Renal pelvis (tissue), 12 donors: ENCODE measurements at places on chromosomes 11 and 22. TPM values are rescaled to one million over a fixed set of nuclear protein-coding genes. Genes with fewer than 3 reads are reported as not detected.
A peak's percentile ranks its signal among the peaks of the same experiment; 100 is the strongest.

- DNase-seq, result no peak
These were observed 1.7 kb upstream of the TXNRD2 start for GRCh38 chr22:19943082-19944026.

GRCh38 chr22:40334899-40335298, 11.4 kb upstream of the ADSL start:
- no peak for DNase-seq

DNA sequence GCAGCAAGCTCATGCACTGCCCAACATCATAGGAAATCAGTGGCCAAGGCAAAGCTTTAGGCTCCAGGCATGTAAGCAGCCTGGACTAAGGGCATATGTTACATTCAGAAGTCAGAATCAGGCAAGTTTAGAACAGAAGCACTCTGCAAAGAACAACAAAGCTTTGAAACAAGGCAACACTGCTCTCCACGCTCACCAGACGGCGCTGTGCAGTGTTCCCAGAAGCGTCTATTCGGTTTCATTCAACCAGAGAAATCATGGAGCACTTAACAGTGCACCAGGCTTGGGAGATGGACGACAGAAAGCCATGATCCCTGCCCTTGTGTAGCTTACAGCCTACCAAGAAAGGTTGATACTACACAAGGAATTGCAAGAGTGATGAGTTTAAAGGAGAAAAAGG, 555.8 kb downstream of the BUD13 start:
- no peak for DNase-seq

DNA sequence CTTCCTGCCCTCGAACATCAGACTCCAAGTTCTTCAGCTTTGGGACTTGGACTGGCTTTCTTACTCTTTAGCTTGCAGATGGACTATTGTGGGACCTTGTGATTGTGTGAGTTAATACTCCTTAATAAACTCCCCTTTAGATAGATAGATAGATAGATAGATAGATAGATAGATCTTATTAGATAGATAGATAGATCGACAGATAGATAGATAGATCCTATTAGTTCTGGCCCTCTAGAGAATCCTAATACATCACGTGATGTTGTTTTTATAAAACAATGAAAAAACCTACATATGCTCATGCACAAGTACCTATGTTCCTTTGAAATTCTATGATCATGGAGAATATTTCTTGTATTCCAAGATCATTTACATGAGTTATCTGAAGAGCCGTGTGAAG, 23.9 kb downstream of the APOBEC3H start:
- DNase-seq, result no peak

GRCh38 chr11:112292785-112293407, 32.2 kb upstream of the PLET1 start:
- no peak for DNase-seq

DNA sequence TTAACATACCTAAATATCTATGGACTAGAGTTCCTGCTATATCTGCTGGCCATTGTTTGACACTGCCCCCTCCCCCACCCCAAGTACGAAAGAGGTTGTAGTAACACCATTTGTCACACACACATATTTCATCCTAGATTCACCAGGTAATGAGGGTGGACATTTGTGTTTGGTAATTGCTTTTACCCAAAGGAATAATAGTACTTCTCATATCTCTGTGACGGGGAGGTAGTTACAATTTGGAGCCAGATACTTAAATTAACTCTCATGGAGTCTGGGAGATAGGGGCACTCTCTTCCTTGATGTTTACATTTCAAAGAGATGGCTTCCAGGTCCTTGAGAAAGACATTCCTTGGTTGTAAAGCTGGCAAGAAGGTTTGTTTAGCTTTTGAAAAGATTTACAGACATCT, 38.7 kb downstream of the REXO2 start:
- DNase-seq, result no peak

DNA sequence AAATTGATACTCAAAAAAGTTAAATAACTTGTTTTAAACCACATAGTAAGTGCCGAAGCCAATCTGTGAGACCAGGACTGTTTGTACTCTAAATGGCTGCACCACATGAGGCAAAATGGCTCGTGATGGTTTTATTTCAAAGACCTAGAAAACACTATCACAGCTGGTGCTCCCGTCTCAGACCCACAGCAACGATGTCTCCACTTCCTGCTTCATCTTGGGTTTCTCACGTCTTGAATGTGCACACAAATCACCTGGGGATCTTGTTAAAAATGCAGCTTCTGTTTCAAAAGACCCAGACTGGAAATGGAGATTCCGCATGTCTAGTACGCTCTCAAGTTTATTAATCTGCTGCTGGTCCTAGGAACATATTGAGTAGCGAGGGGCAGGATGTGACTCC, 1.2 kb downstream of the CD3E start:
- no peak for DNase-seq

- no peak for DNase-seq
These were observed 53.9 kb upstream of the PHOX2A start for GRCh38 chr11:72297828-72298227.

GRCh38 chr11:112628676-112629075, 332.5 kb upstream of the NCAM1 start:
- no peak for DNase-seq

GRCh38 chr11:37817727-37818270, 1219.8 kb upstream of the RAG2 start:
- DNase-seq, result no peak

DNA sequence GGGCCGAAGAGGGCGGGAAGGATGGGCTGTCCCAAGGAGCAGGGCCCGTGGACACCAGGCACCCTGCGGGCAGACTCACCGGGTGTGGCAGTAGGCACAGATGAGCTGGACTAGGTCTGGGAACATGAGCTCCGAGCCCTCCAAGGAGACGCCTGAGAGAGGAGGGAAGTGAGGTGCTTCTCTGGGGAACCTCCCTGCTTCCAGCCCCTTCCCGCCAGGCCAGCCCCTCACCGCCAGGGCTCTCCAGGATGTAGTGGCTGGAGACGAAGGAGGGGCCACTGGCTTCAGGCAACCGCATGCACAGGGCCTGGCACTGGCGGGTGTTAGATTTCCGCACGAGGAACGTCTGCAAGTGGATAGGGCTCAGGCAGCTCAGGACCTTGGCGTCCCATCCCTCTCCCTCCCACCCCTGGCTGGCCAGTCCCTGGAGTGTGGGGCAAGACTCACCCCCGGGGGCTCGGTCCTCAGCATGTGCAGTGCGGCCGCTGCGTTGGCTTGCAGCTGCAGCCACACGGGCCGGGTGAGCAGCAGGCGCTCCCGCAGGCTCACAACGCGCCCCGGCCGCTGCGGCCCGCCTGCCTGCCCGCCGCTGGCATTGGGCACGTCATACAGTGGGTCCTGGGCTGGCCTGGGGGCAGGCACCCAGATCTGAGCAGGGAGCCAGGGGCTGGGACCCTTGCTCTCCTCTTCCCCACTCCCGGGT, 552 bp downstream of the RIN1 start:
- DNase-seq, result no peak

DNA sequence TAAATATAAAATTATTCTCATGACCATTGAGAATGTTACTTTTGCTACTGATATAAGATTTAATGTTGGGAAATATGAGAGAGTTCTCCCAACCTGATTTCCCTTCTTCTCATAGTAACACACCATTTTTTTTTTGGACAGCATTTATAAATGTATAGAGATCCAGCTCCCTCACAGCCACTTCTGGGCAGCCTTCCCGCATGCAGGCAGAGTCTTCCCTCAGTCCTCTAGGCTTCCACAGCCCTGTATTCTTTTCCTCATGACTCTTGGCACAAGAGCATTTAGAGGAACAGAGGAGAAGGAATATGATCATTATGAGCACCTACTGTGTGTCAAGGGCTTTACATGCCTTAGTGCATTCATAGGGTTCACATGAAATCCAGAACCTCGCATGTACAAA, 9.0 kb downstream of the DTX4 start:
- DNase-seq, result no peak

DNA sequence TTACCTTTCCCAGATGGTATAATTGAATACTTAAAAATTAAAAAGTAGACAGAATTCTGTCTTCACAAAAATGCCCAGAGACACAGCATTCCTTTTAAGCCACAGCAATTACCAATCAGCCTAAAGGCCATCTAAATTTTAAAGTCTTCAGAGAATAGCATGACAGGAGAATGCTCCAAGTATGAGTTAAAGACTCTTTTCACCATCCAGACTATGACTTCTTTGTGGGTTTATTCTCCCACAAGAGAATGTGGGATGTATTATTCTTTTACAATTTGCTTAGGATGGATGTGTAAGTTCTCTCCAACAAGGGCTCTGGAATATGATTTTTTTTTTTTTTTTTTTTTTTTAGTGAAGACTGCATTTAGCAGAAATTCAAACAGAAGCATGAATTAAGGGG, 249.9 kb downstream of the TTC28 start:
- DNase-seq, result no peak

DNA sequence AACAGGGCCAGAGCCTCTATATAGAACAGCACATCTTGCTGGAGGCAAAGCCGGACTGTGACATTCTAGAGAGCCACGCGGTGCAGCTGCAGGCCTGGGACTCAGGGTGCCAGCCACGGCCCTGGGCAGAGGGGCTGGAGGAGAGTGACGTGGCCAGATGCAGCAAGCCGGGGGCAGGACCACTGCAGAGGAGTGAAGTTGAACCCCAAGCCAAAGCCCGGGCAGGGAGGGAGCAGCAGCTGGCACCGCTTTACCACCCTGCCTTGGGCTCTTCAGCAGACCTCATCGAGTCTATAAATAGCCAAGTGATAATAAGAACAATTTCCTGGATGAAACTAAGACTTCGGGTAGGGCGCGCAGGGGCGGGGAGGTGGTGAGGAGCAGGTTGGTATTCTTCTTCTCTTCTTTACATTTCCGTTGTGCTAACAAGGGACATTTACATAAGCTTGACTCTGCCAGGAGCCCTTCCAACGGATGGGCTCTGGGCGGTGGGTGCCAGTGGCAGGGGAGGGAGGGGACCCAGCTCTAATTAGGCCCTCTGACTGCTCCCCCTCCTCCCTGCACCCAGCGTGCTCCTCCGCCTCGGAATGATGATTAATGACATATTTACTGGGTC, 110.2 kb downstream of the ST3GAL4 start:
- DNase-seq, result no peak

DNA sequence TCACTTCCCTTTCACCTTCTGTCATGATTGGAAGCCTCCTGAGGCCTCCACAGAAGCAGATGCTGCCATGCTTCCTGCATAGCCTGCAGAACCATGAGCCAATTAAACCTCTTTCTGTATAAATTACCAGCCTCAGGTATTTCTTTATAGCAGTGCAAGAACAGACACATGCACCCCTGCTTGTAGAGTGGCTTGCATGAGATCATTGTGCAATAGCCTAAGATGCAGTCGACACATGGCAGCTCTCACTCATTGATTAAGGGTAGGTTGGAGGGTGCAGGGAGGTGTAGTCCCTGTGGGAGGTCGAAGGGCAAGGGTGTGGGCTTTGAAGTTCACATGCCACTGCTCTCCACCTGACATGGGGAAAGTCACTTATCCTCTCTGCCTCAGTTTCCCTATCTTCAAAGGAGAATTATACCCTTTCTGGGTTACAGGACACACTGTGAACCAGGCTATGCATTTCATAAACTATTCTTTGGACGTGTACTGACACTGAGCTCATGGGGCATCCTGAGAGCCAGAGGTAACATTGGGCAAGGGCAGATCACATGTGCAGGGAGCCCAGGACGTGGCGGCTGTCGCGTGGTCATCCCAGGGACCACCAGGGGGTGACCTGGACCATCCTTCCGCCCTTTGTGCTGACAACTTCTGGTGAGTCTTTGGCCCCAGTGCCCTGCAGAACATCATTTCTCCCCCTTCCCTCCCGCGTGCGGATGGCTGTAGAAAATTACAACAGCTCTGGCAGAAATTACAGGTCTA, 69.2 kb upstream of the SHANK2 start:
- DNase-seq, result no peak

- no peak for DNase-seq
These were observed 23.3 kb upstream of the FAR1 start for GRCh38 chr11:13644997-13645687.

- DNase-seq, result peak; percentile 38
These were observed 67.9 kb downstream of the YAP1 start for GRCh38 chr11:102177974-102178631.

DNA sequence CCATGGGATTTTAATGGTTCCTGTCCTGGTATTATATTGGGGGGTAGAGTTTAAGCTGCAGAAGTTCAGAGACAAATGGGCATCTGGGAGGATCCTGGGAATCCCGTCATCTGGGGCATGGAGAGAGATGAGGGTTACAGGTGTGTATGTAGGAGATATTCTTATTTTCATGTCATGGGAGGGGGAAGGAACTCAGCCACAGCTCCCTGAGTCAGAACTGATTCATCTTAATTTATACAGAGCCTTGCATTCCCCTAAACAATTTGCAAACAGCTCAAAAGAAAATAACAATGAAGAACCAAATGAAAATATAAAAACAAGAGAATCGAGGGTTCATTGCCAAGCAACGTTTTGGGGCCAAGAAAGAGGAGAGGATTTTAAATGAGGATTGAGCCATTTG, 155.9 kb upstream of the TBCEL start:
- no peak for DNase-seq

DNA sequence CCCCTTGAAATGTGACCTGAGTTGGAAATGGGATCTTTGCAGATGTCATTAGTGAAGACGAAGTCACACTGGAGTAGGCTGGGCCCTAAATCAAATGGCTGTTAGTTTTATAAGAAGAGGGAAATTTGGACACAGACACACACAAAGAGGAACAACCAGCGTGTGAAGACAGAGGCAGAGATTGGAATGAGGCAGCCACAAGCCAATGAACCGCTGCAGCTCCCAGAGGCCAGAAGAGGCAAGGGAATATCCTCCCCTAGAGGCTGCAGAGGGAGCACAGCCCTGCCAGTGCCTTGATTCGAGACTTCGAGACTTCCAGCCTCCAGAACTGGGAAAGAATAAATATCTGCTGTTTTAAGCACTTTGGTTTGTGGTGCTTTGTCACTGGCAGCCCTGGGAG, 484.5 kb downstream of the MN1 start:
- DNase-seq, result no peak

SEPTIN5 gene
- 27.2 TPM for polyA plus RNA-seq

PKNOX2 gene
- polyA plus RNA-seq, result 13.4 TPM

OR51E2 gene
- 0.84 TPM for polyA plus RNA-seq

KCNE3 gene
- 36.6 TPM for polyA plus RNA-seq

OR4C11 gene
- not detected for polyA plus RNA-seq

UBXN1 gene
- 151 TPM for polyA plus RNA-seq
